ENCODE measurements at places on chromosomes 7 and 10.

- DNase-seq = no peak
Observed at GRCh38 chr7:32047801-32048200, 22.4 kb downstream of the PDE1C start.

GRCh38 chr10:16816830-16817124 lies 447 bp downstream of the RSU1 start:
- no peak for DNase-seq

- no peak for DNase-seq
Observed at GRCh38 chr7:13641714-13642113, 347.8 kb downstream of the ETV1 start.

- no peak for DNase-seq
Observed at GRCh38 chr7:93987297-93987696, 16.9 kb downstream of the BET1 start.

DNA sequence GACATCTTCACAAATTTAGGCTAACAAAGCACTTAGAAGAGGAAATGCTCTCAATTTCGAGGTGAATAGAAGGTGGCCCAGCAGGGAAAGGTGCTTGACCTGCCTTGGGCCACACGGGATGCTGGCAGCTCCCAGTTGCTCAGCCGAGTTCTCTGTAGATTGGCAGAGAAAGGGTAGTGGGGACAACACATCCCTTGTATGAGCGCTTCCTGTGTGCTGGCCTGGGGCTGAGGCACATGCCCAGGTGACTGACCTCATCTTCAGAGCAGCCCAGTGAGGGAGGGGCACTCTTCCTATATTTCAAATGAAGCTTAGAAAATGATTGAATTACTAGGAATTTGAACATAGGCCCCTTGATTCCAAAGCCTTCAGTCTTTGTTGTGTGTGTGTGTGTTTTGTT lies 20.2 kb downstream of the BAG3 start:
- no peak for DNase-seq

DNA sequence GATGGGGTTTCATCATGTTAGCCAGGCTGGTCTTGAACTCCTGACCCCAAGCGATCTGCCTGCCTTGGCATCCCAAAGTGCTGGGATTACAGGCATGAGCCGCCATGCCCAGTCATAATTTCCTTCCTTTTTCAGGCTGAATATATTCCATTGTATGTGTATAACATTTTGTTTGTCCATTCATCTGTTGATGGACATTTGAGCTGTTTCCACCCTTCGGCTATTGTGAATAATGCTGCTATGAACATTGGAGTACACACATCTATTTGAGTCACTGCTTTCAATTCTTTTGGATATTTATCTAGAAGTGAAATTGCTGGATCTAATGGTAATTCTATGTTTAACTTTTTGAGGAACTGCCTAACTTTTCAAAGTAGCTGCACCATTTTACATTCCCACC lies 34.6 kb downstream of the TLX1 start:
- DNase-seq = no peak

DNA sequence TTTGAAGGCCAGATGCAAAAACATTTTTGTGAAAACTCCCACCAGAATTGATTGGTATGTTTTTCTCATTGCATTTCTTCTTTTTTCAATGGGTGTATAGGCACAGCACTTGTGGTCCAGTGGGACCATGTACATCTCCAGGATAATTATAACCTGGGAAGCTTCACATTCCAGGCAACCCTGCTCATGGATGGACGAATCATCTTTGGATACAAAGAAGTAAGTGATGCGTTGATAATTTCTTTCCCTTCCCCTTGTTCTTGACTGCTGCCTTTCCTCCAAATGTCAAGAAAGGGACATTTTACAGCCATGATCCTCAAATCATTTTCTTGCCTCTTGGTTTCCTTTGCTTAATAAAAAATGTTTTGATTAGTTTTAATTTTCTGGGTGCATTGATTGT lies 331.5 kb downstream of the PLXDC2 start:
- no peak for DNase-seq

DNA sequence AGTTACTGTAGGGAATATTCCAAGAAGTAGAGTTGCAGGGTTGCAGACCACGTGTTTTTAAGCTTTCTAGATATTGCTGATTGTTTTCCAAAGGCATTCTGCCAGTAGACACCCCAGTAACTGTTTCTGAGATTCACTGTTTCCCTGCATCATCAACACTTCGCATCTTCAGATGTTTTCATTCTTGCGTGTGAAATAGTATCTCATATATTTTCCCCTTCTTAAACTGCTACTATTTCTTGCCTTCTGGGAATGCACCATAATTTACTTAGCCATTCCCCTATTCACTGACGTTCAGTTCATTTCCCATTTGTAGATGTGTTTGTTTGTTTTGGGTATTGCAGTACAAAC lies 30.7 kb downstream of the ALOX5 start:
- DNase-seq = no peak

GRCh38 chr10:132169766-132170560 lies 16.8 kb upstream of the DPYSL4 start:
- no peak for DNase-seq

DNA sequence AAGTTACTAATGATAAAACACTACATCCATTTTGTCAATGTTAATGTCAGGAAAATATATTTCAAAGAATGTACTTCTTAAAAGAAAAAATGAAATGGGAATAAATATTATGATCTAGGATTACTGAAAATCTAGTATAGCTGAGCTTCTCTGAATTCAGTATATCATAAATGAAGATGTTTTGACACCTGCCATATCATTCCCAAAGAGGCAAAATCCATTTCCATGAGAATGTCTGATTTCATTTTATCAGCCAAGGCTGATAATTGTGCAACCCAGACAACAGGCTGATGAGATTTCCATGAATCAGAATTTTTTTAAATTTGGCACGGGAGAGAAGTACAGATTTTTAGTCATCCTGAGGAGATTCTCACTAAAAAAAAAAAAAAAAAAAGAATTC lies 32.5 kb downstream of the ZFAND4 start:
- DNase-seq = no peak

DNA sequence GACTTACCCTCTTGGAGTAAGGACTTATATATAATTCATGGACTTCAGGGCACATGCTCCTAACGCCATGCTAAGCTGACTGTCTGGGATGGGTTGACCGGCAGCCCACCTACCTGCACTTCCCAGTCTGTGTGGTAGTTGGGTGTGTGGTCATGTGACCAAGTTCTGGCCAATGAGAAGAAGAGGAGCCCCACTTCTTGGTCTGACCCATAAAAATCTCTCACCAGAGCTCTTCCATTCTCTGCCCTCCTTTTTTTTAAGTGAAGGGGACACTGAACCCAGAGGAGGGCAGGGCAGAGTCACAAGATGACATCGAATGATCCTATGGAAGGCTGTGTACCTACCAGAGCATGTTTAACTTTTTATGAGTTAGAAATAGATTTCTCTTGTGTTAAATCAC lies 370.1 kb downstream of the FRMD4A start:
- no peak for DNase-seq

GRCh38 chr7:113550966-113551365 lies 367.8 kb downstream of the PPP1R3A start:
- no peak for DNase-seq

- DNase-seq = no peak
Observed at GRCh38 chr7:18770822-18771221, 275.3 kb downstream of the HDAC9 start.

GRCh38 chr7:83546586-83546985 lies 102.4 kb downstream of the SEMA3E start:
- no peak for DNase-seq

DNA sequence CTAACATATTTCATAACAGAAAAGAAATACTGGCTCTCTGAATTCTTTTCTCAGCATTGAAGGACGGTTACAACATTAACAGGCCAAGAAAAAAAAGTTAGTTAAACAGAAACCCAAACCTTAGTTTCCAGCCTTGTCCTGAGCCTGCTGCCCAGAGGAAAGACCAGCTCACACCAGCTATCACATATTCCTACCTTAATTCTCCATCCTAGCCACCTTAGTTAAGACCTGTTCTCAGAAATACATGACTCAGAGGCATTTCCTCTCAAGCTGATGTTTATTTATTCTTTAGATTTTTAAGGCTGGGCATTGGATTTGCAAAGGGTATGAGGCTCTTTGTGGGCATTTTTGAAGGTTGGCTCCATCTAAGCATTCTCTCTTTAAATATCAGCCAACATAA lies 34.3 kb upstream of the ADAM12 start:
- no peak for DNase-seq

GRCh38 chr7:98372993-98373392 lies 27.9 kb downstream of the BAIAP2L1 start:
- DNase-seq = no peak

DNA sequence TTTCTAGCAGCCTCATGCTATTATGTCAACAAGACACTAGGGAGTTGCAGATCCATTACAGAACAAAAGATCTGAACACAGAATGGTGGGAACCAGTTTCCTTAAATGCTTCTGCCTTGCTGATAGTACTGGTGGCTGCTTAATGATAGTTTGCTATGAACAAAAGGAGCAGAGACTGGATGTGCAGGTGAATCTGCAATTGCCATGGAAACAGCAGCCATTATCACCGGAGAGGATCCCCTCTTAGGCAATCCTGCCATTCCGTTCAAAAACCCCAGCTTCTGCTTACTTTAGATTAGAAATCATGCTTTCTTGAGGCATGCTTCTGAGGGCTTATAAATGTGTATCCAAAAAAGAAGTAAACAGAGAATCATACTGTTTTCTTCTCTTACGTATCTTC lies 80.0 kb upstream of the PRKAR2B start:
- DNase-seq = no peak

GRCh38 chr10:43230909-43231522 lies 35.8 kb downstream of the RASGEF1A start:
- no peak for DNase-seq

DNA sequence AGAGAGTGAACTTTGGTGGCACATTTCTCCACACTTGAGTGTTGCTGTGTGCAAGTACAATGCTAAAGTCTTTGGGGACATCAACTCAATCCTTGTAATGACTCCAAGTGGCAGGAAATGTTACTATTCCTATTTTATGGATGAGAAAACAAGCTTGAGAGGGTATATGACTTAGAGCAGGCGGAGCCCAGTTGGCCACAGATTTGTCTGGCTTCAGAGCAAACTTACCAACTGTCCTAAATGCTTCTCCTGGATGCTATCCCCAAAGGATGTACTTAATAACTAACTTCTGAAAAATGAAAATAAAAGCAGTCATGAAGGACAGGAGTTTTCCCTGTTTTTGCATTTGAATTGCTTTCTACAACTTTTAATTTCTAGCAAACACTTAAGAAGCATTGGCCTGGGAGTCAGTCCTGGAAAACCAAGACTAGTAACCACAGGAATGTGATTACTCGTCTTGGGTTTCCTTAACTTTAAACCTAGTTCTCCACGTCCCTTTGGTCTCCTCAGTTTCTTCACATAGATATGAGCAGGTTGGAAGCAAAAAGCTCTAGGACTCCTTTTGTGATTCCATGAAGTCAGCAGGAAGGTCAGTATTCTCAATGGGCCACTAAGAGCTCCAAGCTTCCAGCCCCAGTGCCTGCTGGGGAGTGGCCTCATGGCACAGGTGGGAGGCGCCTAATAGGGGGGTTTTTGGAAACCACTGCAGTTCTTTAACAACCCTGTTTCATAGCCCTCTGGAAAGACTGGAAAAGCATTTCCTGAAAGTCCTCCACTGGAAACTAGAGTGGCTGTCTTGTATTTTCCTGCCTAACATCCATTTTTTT lies 140.8 kb downstream of the GLCCI1 start:
- no peak for DNase-seq

DNA sequence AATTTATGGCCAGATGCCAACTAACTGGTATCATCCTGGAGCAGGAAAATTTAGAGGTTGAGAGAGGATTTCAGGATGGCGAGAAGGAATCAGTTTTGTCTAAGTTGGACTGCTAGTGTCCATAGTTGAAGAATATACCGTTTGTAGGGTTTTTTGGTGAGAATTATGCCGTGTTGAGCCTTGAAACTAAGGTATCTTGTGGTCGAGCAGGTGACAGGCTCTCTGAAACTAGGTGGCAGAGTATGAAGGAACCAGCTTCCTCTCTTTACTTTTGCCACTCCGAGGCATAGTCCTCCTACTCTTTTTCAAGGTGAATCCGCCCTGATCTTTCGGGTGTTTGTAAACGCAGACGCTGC lies 9.7 kb downstream of the MDFIC start:
- DNase-seq = no peak

DNA sequence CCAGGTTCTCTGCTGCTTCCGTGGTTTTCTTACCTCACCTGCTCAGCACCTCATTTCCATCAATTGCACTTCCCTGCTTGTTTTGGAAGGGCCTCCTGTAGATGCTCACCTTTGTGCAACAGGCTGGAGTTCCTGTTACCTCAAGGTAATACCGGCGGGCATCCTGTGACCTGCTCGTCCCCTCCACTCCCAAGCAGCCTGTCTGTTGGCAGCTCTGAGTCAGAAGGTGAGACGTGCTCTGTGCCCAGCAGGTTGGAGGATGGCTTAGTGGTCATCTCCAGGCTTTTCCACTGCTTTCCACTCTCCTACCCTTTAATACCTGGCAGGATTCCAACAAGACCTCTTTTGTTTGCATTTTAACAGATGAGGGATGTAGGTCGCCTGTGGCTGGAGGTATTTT lies 86.0 kb downstream of the CAMK1D start:
- no peak for DNase-seq

DNA sequence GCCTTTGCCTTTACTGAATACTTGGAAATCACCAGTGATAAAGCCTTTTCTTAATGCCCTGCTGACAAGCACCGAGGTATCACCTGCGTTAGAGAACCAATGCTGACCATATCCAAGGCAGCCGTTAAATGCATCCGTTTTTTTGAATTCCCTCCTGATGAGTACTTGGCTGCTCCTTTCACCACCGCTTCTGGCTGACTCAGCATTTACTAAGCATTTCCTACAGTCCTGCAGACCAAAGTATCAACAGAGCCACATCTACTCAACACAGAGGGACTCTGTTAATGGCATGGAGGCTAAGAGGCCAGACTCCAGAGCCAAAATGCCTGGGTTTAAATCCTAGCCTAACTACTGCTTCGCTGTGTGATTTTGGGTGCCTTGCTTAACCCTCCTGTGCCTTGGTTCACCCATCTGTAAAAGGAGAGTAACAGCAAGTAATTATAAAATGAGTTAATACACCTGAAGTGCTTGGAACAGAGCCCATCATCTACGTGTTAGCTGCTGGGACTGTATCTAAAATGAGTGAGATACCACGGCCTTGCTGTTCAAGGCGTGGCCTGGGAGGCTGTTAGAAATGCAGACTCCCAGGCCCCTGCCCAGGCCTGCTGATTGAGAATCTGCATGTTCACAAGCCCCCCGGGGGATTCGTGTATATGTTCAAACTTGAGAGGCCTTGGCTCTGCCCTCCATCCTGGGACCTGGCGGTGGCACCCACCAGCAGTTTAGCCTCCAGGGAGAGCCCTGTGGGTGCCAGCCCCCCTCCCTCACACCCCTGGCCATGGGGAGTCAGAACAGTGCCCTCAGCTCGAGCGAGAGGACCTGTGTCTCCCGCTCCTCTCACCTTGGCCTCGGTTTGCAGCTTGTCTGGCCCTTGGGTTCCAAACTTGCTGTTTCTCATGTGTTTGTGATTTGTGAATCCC lies 30.8 kb upstream of the EFCAB10 start:
- no peak for DNase-seq

GRCh38 chr7:78993341-78993740 lies 460.1 kb downstream of the MAGI2 start:
- DNase-seq = no peak

Measured in inflammatory macrophage (primary cell).